NCI-H2171 (cell line): ENCODE measurements at places on chromosomes 16 and 17.

DNA sequence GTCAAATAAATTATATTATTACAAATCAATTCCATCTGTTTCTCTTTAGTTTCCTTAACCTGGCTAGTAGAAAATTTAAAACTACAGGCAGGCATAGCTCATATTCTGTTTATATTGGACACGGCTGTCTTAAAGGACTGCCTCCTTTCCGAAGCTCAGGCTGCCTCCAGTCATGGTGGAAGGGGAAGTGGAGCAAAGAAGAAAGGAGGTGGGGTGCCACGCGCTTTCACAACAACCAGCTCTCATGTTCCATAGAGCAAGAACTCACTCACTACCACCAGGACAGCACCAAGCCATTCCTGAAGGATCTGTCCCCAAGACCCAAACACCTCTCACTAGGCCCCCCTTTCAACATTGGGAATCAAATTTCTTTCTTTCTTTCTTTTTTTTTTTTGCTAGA lies 149.3 kb upstream of the KCNJ18 start:
- no peak for DNase-seq

DNA sequence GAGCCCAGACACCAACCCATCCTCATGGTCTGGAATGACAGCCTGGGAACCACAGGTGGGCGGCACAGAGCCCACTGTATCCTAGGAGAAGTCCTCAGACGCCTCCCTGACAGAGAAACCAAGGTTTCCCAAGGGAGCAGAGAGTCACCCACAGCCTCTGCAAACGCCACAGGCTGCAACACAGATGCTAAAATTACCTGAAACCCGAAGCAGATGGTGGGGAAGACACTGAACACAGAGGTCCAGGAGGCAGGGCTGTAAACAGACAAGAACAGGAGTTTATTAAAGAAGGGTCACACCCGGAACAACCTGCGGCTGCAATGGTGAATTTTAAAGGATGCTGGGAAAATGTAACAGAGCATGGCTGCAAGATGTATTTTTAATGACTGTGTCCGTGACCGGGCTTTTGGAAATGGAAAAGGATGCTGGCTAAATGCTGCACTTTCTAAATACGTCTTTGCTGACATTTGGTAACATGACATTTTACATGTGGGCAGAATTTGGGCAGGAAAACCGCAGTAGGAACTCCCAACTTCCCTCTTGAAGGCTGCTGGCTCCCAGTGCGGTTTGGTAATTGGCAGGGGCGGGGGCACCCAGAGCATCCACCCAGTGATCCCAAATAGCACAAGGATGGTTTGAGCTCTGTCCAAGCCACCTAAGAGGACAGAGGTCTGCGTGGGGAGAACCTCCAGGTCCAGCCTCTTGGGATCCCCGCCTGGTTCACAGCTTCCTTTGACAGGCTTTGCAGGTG lies 13.1 kb downstream of the SLC38A8 start:
- DNase-seq = peak; percentile 96

DNA sequence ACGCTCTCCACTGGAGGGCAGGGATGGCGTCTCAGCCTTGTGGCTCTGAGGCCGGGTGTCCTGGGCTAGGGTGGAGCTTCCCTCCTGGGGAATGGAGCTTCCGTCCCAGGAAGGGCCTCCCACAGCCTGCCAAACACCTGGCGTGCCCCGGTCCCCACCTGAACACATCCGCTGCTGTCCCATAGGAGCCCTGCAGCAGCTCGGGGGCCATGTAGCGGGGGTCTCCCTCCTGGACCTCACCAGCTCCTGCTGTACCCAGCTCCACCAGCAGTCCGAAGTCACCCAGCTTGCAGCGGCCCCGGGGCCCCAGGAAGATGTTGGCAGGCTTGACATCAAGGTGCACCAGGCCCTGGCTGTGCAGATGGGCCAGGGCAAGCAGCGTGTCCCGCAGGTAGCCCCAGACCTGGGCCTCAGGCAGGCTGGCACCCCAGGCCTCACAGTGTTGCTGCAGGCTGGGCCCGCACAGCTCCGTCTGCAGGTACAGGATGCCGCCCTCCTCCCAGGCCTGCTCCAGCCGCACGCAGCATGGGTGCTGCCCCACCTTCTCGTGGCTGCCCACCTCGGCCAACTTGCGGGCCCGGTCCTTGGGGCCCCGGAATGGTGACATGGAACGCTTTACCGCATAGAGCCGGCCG lies 5.0 kb downstream of the PKMYT1 start:
- DNase-seq = no peak

DNA sequence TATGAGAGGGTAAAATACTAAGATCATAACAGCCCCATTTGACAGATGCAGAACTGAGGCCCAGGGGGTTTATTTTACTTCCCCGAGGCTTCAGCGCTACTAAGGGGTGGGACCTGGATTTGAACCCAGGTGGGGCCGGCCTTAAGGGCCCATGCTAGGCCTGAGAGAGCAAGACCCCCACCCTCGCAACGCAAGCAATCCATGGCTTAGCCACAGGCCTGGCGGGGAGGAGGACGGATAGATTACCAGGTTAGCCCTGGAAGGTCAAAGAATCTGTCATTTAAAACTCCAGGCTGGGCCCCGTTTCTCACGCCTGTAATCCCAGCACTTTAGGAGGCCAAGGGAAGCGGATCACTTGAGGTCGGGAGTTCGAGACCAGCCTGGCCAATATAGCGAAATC lies 1.9 kb upstream of the CDH3 start:
- DNase-seq = no peak
